ENCODE measurements at places on chromosomes 1 and 21.

- DNase-seq, result no peak
Observed at GRCh38 chr1:17567582-17567981, 28.1 kb downstream of the ARHGEF10L start.

DNA sequence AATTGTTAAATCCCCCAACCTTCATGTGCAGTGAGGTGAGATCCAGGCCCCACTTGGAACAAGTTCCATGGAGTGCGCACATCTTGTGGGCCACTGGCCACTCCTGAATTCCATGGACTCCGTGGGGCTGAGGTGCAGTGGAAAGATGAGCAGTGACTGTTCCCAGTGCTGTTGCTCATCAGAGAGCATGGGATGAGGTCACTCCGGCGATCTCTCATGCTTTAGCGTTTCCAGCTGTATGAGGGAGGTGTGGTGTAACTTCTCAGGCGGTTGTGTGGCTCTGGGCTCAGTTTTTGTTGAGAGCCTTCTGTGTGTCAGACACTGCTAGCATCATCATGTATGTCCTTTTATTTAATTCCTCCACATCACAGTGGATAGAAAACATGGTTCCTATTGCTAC, 96.2 kb downstream of the GALNT2 start:
- no peak for DNase-seq

DNA sequence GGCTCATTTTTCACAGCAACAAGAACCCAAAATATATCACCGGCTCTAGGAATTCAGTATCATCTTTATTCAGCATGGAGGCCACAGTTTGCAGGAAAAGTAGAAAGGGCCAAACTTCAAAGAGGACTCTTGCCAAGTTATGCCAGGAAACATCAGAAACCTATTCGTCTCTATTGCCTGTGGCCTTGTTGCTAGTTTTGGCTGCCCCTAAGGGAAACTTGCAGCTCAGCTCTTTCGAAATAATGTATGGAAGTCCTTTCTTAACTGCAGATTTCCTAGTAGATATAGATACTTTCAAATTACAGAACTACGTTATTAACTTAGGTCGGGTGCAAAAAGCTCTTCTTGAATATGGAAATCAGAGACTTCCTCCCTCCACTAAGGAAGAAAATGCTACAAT, 4.2 kb upstream of the NENF start:
- no peak for DNase-seq

DNA sequence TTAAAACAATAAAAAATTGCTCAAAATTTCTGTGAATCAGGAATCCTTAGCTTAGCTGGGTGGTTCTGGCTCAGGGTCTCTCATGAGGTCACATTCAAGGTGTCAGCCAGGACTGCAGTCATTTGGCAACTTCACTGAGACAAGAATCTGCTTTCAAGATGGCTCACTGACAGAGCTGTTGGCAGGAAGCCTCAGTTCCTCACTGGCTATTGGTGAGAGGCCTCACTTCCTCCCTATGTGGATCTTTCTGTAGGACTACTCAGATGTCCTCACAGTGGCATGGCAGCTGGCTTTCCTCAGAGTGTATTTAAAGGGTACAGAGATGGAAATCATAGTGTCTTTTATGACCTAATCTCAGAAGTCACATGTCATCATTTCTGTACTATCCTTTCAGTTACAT, 785.7 kb downstream of the ADGRL2 start:
- no peak for DNase-seq

- no peak for DNase-seq
Observed at GRCh38 chr1:10756842-10757241, 39.6 kb downstream of the CASZ1 start.

- no peak for DNase-seq
Observed at GRCh38 chr1:67836769-67837168, 3.5 kb upstream of the GNG12 start.

GRCh38 chr1:98458511-98459485, 202.7 kb upstream of the SNX7 start:
- no peak for DNase-seq

GRCh38 chr1:212503714-212504113, 71.0 kb downstream of the NENF start:
- DNase-seq, result no peak

DNA sequence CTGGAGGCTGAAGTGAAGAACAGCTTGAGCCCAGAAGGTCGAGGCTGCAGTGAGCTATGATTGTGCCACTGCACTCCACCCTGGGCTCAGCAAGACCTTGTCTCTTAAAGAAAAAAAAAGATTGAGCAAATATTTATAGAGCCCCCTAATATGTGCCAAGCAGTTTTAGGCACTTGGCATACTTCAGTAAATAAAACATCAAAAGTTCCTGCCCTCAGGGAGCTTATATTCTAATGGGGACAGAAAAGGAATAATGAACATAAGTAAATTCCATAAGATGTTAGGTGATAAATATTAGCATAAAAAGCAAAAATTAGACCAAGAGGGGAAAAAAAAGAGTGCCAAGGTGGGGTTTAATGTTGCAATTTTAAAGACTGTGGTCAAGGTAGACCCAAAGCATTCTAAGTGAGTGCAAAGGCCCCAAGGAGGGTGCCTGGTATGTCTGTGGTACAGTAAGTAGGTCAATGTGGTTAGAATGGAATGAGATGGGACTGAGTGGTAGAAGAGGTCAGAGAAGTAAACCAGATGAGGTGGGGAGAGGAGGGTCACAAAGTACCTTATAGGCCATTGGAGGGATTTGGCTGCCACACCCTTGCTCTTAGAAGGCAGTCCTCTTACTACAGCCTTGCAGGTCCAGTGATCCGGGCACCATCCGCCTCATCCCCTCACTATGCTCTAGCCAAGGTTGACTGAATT, 2.2 kb upstream of the TOE1 start:
- DNase-seq, result no peak

GRCh38 chr1:202235856-202236837, 42.5 kb downstream of the LGR6 start:
- DNase-seq, result no peak

DNA sequence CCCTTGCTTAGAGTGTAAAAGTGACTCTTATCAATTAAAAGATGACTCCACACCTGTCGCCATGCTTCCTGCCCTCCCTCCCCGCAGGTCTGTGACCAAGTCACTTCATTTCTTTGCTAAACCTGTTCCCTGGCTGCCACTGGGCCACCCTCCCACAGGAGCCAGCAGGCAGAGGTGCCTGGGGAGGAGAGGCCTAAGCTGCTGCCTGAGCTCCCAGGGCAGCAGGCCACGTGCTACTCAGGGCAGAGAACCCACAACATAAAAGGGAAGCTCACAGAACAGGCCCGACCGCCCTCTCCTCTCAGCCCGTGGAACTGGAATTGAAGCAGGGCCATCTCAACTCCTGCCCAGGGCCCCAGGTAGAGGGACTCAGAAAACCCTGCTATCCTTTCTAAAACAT, 4.9 kb downstream of the C1orf198 start:
- DNase-seq, result no peak

- DNase-seq, result no peak
Observed at GRCh38 chr1:62457955-62458354, 21.1 kb downstream of the USP1 start.
